Activated CD4-positive, alpha-beta T cell treated with anti-CD3 and anti-CD28 coated beads, Interleukin-2, Interleukin-4, amounts not matched to agents 100 ng/mL and 50 ng/mL, durations not matched to agents 16 hours and 8 hours (primary cell): ENCODE measurements at places on chromosomes 16 and 17.
A peak's percentile ranks its signal among the peaks of the same experiment; 100 is the strongest.

GRCh38 chr17:61662186-61662585, 71.2 kb upstream of the NACA2 start:
- no peak for DNase-seq

DNA sequence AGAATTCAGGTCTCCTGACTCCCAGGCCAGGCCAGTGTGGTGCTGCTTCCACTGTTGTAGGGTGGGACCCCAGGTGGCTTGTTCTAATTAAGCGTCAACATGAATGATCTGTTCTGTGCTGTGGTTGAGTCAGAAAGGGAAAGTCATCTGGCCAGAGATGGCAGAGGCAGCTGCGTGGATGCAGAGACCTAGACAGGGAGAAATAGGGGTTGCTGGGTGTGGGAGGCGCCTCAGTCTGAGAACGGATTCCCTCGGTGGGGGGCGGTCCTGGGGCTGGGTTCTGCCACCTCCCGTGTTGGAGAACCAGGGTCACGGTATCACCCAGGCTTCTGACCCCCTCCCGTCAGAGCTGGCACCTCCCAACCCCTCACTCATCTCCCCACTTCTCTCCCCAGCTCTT, 5.6 kb downstream of the FBRS start:
- DNase-seq: no peak

DNA sequence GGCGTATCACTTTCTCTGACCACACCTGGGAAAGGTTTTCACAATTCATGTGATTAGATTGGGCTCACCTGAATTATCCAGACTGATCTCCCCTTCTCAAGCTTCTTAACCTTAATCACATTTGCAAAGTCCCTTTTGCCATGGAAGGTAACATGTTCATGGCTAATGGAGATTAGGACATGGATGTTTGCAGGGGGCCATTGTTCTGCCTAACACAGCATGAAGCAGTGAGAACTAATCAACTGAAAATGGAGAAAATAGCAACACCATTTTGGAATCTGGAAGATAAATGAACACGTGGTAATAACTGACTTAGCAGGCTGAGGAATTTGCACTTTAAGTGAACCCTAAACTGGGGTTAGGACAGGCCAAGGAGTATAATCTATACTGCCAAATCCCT, 25.0 kb upstream of the SBK1 start:
- DNase-seq: no peak

DNA sequence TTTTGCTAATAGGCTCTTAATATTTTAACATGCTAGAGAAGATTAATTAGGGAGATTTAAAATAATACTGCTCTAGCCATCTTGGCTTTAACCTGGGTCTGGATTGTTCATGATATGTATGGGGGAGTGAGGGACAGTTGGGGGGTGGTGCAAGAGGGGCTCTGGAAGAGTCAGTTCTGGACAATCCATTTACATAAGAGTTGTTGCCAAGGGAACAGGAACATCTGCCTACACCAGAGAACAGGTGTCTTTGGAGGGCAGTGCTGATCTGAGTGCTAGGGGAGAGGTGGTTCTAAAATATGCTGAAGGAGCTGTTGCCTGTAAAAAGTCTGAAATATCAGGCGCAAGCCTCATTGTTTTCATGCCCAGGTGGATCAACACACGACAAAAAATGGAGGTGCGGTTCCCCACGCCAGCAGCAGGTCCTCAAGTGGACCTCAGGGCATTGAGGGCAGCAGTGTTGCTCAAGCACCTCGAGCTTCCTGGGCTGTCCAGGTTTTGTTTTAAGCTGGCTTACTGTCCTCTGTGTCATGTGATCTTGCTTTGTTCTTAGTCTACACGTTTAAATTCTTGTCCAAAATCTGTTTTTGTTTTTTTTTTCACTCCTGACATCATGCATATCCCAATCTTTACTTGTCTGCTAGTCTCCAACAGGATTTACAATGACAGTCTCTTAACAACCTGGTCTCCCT, 25.4 kb upstream of the WSB1 start:
- DNase-seq: no peak

GRCh38 chr16:59470556-59470955, 736.4 kb upstream of the GOT2 start:
- DNase-seq: no peak

- no peak for DNase-seq
These were observed 100.4 kb downstream of the ZNF778 start for GRCh38 chr16:89317729-89318429.

- DNase-seq: no peak
These were observed 65.1 kb downstream of the NOG start for GRCh38 chr17:56658648-56659047.

GRCh38 chr17:77327566-77328464, 187.0 kb downstream of the SEC14L1 start:
- no peak for DNase-seq

DNA sequence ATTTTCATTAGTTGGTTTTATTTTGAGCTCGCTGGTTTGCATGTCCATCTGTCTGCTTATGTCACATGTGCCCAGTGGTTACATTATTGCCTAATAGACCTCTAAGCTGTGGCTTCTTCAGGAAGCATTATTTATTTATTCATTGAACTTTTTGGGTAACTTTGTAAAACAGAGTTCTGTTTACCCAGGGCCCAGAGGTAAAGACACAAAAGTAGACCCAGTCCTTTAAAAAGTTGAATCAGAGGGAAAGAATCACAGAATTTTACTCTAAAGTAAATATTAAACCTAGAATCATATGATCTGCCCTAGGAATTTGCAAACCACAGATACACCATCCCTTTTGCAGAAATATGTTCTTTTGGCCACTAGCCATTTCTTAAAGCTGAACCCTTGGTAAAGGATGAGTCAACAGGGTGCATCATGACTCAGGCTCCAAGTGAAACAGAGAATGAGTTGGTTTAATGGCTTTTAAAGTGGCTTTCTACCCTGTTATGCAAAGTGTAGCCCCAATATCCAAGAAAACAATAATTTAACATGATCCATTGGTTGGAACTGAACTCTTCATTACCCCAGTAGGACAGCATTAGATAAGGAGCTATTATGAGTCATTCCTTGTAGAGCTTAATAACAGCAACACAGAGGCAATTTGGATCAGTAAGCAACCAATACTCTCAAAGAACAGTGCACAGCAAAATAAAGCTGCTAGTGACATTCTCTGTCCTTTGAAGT, 236.3 kb downstream of the KCNJ2 start:
- DNase-seq: peak; percentile 6

DNA sequence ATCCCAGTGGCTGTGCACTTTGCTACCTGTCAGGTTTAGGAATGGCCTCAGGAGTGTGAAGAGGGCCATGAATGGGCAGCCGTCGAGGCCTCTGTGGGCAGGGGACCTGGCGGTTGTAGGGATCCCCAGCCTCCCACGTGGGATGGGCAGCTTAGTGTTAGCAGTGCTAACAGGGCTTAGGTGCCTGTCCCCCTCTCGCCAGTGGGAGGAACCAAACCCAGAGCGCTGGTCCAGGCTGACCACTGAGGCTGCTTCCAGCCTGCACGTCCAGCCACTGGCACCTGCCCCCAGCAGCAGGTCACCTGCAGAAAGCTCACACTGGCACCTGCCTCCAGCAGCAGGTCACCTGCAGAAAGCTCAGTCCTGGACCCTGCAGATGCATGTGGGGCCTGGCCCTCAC, 162.2 kb upstream of the CIBAR2 start:
- DNase-seq: no peak

GRCh38 chr17:76570877-76571471, 14.7 kb downstream of the ST6GALNAC2 start:
- DNase-seq: no peak

GRCh38 chr17:78781104-78781892, 775 bp downstream of the CYTH1 start:
- DNase-seq: no peak

DNA sequence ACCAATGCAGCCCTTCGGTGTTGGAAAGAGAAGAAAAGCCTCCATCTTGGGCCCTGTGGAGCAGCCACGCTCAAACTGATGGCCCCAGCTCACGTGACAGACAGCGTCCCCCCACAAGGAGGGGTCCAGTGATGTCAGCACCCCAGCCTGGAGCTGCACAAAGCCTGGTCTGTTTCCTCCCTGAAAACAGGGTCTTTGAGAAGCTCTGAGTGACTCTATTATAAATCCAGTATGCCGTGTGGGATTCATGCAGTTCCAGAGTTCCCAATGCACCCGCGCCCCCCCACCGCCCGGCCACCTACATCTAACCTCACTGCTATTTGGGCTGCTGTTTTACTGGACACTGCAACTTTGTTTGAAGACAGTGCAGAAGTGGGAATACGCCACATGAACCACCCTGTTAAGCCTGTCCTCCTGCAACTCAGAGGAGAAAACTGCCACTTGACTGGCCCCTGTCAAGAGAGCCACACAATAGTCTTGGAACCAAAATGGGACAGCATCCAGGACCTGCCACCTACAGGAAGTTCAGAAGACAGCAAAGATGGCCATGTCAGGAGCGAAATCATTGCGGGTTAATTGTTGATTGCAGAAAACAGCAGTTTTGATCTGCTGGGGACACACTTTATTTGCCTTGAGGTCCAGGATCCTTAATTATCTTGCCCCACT, 33.1 kb downstream of the PMP22 start:
- no peak for DNase-seq

DNA sequence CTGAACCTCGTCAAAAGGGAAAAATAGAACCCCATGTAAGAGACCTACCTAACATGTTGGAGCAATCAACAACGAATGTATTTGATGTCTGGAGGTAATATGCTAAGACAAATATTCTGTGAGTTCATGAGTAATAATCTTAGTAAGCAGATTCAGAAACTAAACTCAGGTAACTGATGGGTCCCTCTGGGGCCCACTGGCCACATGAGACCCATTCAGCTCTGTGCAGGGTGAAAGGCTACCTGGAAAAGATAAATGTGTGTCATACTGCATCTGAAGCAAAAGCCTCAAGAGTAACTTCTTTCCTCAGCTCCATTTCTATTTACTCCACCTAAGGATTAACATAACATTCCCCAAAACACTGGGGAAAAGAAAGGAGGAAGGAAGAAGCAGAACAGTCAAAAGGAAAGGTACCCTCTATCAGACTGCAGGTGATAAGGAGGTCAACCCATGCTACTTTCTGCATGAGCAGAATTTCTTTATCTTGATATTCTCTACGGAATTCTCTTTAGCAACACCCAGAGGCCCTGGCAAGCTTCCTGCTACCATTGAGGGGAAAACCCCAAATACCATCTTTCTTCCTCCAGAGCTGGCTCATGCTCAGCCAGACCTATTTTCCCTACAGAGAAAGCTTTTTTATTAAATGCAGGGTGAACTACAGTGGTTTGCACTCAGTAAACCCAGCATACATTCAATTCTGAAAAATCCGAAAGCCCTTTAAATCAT, 37.7 kb upstream of the ABCA6 start:
- DNase-seq: no peak

GRCh38 chr16:50836121-50836621, 94.3 kb downstream of the CYLD start:
- DNase-seq: no peak

DNA sequence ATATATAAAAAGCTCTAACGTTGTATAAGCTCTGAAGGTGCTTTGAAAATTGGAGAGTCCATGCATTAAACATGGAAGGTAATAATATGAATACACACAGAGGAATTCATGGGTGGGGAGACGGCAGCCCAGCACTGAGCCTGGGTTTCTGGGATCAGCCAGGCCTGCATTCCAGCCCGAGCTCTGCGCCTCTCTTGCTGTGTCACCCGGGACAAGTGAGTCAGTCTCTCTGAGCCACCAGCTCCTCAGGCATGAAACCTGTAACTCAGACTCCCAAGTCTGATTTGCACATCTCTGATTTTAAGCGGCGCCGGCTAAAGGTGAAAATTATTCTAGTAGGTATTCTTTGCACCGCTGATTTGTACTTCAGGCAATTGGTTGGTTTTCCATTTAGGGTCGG, 238.8 kb downstream of the MRTFB start:
- DNase-seq: no peak

- peak; percentile 39 for DNase-seq
These were observed 1.1 kb downstream of the TSEN54 start for GRCh38 chr17:75517297-75517865.
